ENCODE measurements at places on chromosomes 2 and 18.

GRCh38 chr2:120821446-120822160 is 85.9 kb downstream of the GLI2 start:
- DNase-seq: no peak

- DNase-seq: no peak
Measured at GRCh38 chr2:207311316-207312005, 145.7 kb upstream of the KLF7 start.

GRCh38 chr2:151191001-151191400 is 70.7 kb downstream of the RBM43 start:
- no peak for DNase-seq

GRCh38 chr2:102451968-102452367 is 21.1 kb upstream of the SLC9A4 start:
- DNase-seq: no peak

GRCh38 chr2:55160422-55160821 is 71.7 kb downstream of the CLHC1 start:
- no peak for DNase-seq

DNA sequence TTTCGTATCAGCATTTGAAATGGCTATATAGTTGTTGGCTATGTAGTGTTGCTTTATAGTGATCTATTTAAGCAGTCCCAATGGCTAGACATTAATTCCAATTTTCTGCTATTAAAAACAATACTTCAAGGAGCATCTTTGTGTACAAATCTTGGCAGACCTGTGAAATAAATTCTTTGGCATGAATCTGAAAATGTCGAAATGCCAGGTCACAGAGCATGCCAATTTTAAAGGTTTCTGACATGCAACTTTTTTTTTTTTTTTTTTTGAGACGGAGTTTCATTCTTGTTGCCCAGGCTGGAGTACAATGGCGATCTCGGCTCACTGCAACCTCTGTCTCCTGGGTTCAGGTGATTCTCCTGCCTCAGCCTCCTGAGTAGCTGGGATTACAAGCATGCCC is 26.8 kb upstream of the CABLES1 start:
- no peak for DNase-seq

GRCh38 chr2:27021253-27022049 is 11.3 kb upstream of the TMEM214 start:
- no peak for DNase-seq

GRCh38 chr2:43438342-43438741 is 157.5 kb downstream of the THADA start:
- no peak for DNase-seq

- DNase-seq: no peak
Measured at GRCh38 chr2:11898576-11898975, 152.1 kb downstream of the LPIN1 start.

DNA sequence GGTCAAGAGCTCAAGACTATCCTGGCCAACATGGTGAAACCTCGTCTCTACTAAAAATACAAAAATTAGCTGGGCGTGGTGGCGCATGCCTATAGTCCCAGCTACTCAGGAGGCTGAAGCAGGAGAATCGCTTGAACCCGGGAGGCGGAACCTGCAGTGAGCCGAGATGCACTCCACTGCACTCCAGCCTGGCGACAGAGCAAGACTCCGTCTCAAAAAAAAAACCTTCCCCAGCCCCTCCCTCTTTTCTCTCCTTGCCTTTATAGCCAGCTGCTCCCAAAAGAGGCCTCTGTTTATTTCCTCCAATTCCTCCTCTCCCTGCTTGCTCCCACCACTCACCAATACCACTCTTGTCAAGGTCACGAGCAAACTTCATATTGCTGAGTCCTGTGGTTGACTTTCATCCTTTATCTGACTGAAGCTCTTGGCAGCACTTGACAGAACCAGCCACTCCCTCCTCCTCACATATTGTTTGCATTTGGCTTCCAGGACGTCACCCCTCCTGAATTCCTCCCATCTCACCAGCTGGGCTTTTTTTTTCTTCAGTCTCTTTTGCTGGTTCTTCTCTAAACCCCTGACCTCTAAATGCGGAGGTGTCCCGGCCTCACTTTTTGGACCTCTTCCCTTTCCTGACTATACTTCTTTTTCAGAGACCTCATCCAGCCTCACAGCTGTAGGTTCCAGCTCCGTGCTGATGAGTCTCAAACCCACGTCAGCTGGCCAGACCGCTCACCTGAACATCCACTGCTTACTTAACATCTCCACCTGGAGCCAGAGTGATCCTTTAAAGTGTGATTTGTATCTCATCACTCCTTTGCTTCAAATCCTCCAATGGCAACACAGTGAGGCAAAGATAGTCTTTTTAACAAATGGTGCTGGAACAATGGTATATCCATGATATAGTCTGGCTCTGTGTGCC is 84.6 kb upstream of the CAB39 start:
- no peak for DNase-seq

DNA sequence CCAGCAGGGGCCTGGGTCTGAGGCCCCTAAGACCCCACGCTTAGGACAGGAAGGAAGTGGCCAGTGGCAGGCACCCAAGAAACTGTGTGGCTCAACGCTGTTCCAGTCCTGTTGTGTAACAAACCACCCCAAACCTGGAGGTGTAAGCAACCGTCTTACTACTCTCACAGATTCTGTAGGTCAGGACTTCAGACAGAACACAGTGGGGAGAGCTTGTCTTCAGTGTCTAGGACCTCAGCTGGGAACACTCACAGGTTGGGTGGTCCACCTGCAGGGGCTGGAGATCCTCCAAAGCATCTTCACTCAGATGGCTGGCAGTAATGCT is 123.0 kb downstream of the KLHL29 start:
- no peak for DNase-seq

DNA sequence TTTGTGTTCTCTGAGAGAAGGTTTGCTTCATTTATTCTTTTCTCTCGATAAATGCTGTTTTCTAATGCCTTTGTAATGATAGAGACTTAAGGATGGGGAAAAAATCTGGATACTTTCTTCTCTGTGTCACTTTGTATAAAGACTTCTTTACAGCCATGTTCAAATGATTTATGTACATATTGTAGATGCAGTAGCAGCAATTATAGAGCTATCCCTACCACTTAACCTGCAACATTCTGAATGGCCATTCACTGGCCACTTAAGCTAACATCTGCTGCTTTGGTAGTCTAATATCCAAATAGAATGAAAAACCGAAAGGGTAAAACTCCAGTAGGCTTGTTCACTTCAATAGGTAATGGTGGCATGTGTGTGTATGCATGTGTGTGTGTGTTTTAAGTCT is 97.8 kb downstream of the CSRNP3 start:
- peak; percentile 71 for DNase-seq

DNA sequence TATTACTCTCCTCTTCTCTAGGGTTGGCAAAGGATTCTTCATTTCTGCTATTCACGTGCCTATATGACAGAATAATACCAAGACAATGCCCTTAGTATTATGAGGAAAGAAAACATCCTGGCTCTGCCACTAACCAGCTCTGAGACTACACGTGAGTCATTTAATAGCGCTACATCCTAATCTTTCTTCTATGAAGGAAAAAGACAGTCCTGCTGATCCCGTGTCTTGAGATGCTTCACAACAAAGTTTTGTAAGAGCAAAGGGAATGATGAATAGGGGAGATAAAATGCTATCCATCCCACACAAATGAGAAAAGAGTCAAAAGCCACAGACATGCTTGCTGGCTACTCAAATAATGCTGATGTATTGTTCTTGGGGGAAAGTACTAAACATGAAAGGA is 152.8 kb downstream of the PID1 start:
- DNase-seq: no peak

DNA sequence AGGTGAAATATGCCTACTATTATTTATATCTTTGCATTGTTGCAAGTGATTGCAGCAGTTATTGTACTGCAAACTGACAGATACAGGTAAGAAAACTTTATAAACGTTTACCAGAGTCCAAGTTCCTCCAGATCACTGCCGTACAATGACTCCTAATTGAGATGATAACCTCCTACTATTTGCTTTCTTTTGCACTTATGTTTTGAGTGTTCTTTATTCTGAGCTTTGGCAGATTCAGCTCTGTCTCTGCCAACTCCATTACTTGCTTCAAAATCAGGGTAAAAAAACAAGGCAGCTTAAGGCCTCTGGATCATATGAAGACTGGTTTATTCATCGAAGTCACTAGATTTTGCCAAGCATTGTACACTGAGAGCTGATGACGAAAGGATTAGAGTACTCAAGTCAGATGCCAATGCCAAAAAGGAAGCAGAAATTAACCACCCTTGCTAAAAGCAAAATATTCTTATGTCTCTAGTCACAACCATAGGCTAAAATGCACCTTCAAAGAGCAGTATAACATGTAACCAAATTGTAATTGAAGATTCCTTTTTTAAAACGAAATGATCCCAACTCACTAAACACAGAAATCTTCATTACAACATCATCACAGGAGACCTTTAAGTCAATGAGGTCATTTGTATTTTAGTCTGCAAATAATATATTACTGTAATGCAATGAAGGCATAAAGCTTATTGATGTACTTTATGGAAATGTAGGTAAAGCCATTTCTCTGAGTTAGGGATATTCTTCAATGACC is 10.5 kb upstream of the IKZF2 start:
- no peak for DNase-seq

DNA sequence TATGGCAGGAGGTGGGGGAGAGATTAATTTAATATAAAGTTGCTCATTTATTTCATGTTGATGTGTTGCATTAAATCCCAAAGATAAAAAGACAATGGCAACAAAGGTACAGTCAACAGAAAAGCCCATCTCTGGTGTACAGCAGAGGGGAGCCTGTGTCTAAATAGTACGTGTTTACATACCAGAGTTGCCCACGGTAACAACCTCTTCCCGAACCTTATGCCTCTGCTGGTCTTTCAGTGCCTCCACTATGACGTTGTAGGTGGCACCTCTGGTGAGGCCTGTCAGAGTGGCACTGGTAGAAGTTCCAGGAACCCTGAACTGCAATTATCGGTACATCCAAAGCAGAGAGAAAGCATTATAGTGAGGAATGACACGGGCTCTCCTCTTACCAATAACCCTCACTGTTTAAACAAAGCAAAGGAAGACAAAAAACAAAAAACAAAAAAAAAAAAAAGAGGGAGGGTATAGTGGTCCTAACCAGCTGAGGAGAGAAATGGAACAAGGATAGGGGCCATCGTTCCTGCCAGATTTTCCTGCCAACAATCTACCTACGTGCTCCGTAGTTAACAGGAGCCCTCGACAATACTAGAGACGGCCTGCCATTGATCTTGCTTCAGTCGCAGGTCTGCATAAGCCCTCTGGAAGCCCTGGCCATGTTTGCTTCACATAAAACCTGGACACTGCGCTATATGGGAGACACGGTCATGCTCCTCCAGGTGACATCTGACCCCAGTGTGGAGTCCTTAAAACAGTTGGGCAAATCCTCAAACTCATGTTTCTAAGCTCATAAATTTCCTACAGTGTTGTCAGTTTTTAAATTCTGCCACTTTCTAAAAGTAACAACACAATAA is 58.5 kb downstream of the ATIC start:
- no peak for DNase-seq

- no peak for DNase-seq
Measured at GRCh38 chr2:236840215-236840614, 245.5 kb upstream of the COPS8 start.

DNA sequence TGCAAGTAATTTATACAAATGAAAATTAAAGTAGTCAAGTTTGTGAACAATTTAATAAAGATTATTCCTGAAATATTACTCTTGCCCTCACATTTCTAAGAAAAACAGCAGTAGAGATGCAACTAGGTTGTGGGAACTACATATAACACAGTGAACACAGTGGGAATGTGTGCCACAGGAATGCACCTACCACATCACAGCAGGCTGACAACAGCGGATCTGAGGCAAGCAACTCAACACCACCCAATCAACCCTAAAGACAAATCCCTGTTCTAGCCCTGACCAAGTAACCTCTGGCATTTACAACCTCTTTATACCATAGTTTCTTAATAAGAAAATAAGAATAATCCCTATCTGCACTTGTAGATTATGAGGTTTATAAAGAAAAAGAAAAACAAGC is 23.4 kb downstream of the MBOAT2 start:
- no peak for DNase-seq

- no peak for DNase-seq
Measured at GRCh38 chr2:183214680-183215079, 90.4 kb downstream of the NUP35 start.

DNA sequence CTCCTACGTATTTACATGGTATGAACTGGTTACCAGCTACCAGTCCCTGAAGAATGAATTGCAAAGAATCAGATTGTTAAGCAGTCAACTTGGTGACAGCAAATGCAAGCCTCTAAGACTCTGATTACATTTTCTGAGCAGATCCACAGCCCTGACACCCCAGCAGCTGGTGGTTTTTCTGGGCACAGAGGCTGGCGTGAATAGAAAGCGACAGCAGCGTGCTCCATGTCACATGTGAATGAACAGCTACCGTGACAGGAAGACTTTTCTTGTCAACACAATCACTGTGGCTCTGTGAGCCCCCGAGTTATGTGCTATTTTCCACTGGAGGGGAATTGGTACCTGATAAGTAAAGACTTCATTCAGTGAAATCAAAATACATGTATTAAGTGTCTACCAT is 93.2 kb upstream of the CBLN2 start:
- DNase-seq: no peak

- DNase-seq: no peak
Measured at GRCh38 chr2:199955007-199955338, 318 bp downstream of the TYW5 start.

DNA sequence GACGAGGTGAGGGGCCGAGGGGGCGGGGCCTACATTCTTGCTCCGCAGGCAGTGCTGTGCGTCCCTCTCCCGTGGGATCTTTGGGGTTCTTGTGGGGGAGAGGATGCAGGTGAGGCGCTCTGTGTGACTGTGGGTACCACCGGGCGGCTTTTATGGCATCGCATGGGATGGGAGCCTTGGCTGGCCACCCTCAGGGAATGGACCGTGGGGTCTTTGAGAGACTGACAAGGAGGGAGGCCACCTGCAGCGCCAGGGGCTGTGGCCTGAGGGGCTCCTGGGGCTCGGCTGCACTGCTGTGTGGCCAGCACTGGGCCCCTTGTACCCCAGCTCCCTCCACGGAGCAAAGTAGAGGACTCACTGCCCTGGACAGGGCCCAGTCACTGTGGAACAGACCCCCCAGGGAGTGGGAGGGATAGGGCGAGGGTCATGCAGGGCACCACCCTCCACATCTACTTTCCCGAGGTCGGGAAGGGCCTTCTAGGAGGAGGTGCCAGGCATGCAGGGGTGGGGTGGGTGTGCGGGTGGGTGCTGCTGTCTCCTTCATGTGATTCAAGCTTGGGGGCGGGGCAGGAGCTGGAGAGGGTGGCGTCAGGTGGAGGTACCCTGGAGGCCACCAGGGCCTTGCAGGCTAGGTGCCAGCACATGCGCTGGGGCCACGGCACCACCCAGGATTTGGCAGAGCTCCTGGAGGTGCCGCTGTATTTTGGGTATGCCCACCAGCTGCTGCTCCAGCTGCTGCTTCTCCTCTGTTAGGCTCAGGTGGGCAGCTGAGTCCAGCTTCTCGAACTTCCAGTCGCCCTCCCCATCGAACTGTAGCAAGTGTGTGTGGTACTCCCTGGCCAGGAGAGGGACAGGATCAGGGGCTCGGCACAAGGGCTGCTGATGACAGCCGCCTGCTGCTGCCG is 1072.4 kb downstream of the RPIA start:
- no peak for DNase-seq

- no peak for DNase-seq
Measured at GRCh38 chr18:75045272-75045671, 163.7 kb downstream of the PTGR3 start.
